ENCODE measurements at places on chromosomes 12 and 14.

DNA sequence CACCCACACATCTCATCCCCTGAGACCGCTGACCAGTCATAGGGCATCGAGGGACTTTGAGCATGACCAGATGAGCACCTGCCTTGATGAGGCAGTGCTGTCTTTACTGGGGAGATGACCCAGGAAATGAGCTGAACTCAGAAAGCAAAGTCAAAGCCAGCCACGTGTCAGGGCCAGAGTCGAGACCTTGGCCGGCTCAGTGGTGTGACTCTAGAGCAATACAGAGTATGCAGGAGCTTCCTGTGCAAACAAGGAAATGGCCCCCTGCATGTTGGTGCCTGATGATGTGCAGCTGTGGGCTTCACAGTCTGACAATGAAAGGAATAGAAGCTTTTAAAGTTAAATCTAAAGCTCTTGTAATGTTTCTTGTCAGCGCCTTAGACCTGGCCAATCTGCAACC is 332.9 kb downstream of the PCNX1 start:
- DNase-seq, result no peak

GRCh38 chr14:29278301-29279263 is 512.0 kb downstream of the FOXG1 start:
- DNase-seq, result no peak

GRCh38 chr12:104669851-104670337 is 213.1 kb downstream of the CHST11 start:
- DNase-seq, result peak; percentile 29

- no peak for DNase-seq
Measured at GRCh38 chr12:125684968-125685790, 619.9 kb downstream of the AACS start.

DNA sequence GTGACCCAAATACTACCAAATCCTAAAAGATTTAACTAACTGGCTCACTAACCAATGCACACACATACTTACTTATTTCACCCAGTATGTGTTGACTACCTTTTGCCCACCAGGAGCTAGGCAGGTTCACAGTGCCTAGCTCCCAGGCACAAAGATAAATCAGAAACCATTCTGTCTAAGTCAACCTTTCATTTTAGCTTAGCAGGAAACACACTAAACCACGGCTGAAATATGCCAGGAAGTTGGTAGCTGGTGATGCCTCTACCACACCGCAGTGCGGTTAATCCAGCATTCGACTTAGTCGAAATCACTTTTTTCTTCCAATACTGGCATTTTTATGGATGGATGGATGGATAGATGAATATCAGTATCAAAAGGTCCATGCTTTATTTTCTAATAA is 597.7 kb downstream of the DIO2 start:
- DNase-seq, result no peak

GRCh38 chr12:107449891-107450290 is 235.7 kb upstream of the PWP1 start:
- DNase-seq, result no peak

DNA sequence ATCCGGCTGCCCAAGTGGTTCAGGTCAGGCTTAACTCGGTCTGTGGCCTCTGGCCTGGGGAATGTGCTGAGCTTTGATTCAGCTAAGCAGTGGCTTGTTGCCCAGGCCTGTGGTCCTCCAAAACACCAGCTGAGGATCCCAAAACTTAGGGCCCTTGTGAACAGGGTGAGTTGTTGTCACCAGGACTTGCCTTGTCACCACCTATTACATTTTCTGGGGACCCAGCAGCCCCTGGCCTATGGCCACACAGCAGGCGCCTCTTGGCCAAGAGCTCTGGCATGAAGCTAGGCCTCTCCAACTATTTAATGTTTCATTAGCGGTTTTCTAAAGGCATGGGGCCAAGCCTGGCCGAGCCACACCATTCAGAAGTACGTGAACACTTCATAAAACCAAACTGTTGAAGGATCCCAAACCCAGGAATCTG is 343.7 kb downstream of the CACNA1C start:
- no peak for DNase-seq

DNA sequence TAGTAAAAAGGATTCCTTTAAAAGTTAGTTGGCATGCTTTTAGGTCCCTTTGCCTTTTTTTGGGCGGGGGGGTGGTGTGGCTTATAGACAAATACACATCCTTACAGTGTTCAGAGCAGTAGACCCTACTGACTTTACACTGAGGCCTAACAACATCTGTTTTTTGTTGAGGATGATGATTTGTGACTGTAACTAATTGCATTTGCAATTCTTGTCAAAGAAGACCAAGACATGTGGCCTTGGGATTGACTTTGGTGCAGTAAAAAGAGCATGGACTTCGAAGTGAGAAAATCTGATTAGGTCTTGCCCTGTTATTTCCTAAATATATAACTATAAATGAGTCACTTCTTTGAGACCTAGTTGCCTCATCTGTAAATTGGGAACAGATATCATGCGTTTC is 77.3 kb downstream of the TRHDE start:
- no peak for DNase-seq

GRCh38 chr14:76428611-76429010 is 52.7 kb downstream of the ESRRB start:
- no peak for DNase-seq

- DNase-seq, result no peak
Measured at GRCh38 chr14:57845802-57846531, 19.9 kb downstream of the SLC35F4 start.

DNA sequence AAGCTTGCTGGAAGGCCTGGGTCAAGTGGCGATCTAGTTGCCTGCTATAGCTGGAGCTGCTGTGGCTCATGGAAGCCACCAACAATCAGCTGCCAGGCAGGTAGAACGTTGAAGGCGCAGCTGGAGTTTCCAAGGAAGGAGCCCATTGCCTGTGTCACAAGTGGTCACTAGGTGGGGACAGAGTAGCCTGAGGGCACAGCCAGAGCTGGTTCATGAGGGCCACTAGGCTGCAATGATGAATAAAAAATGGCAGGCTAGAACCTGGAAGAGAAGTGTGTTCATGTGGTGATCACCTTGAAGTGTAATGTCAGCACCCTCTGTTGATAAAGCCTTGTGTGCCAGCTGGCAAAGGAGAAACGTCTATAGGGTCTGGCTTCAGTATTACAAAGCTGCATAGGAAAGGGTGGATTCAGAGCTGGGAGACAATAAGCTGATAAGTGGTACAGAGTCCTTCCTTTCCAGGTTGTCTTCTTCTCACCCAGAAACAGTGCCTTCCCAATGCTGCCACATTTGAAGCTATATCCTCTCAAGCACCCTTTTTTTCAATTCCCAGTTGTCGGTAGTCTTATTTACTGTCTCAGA is 165.8 kb downstream of the EMP1 start:
- DNase-seq, result peak; percentile 25

GRCh38 chr14:64061115-64061514 is 208.3 kb downstream of the SYNE2 start:
- no peak for DNase-seq

- no peak for DNase-seq
Measured at GRCh38 chr14:73173092-73173735, 36.9 kb downstream of the PSEN1 start.

- no peak for DNase-seq
Measured at GRCh38 chr14:86707071-86707470, 1177.1 kb downstream of the FLRT2 start.

DNA sequence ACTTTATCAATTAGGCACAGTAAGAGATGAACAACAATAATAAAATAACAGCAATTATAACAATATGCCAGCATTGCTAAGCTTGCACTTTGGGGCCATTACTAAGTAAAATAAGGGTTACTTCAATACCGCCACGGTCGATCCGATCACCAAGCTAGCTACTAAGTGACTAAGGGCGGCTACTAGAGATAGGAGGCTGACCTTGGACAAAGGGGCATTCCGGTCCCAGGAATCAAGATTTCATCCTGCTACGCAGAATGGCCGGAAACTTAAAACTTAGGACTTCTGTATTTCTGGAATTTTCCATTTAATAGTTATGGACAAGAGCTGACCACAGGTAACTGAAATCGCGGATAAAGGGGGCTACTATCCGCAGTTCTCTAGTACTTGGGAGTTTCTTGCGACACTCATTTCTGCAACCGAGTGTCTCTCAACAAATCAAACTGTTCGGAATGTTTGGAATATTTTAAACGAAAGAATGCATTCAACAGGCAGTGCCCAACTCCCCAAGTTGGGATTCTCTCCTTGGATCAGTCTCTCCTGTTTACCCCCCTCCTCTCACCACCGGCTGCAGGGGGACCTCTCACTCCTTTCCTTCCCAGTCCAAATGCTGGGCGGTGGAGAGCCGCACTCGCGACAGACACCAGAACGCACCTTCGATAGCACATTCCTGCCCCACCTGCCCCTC is 650 bp downstream of the HEBP1 start:
- DNase-seq, result no peak

DNA sequence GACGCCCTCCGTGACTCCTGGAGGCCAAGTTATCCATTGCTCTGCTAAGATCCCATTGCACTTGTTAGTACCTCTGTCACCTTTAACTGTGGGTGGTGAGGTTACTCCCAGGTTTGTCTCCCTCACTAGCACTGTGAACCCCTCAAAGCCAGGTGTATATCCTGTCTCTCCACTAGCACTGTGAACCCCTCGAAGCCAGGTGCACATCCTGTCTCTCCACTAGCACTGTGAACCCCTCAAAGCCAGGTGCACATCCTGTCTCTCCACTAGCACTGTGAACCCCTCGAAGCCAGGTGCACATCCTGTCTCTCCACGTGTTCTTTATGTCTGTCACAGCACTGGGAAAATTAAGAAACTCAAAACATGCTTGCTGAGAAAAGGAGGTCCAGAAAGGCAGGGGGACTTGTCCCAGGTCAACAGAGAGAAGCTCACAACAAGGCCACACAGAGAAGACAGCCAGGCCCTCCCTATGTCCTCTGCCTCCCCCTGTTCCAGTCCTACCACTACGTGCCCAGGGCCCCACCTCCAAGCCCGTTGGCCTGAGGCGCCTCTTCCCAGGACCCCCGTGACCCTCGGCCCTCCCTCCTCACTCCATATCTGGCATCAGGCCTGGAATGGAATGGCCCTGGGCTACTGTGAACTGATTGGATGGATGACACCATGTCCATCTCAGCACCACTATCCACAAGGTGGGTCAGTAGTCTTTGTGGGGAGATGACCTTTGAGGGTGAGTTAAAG is 26.4 kb upstream of the FKBP4 start:
- no peak for DNase-seq

DNA sequence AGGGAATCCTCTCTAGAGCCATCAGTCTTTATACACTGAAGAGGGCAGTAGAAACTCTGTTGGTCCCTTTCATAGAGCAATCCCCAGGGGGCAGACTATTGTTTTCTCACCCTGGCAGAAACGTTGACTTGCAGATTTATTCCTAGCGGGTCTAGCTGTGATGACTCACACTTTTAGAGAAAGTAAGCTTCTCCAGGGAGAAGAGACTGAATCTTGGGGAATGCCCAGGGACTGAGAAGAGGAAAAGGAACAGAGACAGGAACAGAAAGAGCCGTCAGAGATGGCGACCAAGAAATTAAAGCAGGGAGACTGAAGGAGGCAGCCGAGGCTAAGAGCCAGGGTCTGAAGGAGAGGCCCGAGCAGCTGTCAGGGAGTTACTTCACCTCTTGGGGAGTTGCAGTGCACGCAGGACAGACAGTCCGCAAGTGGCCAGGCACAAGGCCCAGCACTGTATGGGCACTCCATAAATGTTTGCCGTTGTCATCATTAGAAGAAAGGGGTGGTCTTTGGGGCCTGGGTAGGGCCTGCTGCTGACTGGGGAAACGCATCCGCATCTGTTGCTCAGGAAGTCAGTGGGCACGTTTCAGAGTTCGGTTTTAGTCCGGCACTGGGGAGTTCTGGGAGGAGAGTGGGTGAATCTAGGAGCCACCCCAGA is 13.0 kb downstream of the PLEKHG6 start:
- DNase-seq, result peak; percentile 65

DNA sequence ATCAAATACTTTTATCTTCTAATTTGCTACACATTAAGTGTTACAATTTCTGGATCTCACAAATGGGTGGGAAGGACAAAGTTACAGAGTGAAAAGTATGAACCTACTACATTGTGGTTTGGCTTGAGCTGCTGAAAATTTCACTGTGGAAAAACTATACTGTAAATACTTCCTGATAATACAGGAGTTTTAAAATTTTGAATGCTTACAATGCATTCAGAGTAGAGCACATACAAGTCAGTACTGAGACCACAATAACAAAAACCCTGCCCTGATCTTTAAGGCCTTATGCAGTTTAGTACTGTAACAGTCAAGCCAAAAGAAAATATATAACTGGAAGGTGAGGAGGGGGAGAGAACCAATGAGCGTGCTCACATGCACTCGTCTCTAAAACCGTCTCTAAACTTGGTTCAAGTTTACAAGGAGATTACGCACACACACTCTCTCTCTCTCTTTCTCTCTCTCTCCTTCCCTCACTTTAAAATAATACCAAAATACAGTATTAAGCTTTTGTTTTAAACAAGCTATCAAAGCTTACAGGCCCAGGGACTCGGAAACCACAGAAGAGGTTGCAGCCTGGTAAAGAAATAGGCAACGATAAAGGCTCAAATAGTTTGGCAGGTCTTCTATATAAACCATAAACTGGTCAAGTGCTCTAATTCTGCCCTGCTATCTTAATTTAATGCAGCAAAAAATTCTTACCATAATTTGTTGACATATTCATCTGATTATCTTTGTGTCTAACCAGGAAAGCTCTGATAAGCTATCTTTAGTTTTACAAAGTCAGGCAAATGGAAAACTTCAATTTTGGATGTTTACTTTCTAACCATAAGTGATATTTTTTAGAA is 58.0 kb downstream of the ATF7 start:
- no peak for DNase-seq

DNA sequence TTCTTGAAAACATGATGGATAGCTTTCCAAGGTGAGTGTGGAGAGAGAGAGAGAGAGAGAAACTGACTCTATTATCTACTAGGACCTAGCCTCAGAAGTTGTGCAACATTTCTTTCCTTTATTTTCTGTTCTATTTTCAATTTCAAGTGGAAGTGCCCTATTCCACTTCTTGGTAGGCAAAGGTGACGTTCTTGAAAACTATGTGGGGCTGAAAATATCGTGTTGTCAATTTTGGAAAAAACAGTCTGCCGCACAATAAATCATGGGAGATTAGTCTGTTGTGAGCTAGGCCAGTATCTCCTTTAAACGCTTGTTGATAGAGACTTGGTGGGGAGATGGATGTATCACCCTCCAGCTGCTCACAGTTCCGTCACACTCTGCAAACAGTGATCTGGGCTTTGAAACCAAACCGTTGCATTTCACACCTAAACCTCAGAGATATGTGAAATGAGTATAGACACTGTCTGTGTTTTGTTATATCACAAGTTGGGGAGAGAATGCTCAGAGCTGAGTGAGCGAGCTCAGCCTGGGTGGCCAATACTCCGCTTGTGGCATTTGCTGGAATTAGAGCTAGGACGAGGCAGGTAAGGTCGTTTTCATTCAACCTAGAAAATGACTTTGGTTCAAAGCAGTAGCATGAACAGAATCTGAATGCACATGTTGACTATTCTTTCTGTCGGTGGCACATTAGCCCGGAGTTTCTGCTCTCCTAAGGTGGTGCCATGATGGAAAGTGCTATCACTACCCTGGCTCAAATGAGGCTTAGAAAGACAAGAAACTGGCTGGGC is 75.1 kb upstream of the ST8SIA1 start:
- DNase-seq, result peak; percentile 81

Data from CD4-positive, alpha-beta T cell treated with Interleukin-1 beta for 1 hour (primary cell).